ENCODE measurements at places on chromosomes 2 and 18. TPM values are rescaled to one million over a fixed set of nuclear protein-coding genes. Genes with fewer than 3 reads are reported as not detected.

DNA sequence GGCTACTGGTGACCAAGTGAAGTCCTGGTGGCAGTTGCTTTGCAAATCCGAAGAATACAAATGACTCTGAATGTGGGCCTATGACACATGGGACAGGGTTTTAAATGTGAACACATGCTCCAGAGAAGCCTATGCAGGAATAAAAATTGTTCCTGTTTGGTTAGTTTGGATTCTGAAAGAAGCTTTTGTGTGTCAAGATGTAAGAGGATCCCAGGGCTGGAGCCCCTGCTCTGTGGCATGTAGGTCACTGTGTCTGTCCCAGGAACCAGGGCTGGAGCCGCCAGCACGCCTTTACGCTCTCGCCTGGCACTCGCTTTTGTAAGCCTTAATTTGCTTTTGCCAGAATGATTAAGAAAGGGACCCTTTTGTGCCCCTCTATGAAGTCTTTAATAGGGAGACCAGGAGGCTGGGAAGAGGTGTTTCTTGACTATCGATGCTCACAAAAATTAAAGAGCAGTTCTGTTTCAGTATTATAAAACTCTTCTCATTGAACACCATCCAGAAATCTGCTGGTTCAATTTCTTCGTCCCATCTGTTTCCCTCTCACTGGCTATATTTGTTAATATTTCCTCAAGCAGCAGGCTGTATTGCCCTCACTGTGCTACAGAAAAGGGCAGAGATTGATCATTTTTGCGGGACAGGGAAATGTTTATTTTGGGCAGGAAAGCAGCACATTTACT, 532.7 kb upstream of the POU3F3 start:
- no peak for DNase-seq

DNA sequence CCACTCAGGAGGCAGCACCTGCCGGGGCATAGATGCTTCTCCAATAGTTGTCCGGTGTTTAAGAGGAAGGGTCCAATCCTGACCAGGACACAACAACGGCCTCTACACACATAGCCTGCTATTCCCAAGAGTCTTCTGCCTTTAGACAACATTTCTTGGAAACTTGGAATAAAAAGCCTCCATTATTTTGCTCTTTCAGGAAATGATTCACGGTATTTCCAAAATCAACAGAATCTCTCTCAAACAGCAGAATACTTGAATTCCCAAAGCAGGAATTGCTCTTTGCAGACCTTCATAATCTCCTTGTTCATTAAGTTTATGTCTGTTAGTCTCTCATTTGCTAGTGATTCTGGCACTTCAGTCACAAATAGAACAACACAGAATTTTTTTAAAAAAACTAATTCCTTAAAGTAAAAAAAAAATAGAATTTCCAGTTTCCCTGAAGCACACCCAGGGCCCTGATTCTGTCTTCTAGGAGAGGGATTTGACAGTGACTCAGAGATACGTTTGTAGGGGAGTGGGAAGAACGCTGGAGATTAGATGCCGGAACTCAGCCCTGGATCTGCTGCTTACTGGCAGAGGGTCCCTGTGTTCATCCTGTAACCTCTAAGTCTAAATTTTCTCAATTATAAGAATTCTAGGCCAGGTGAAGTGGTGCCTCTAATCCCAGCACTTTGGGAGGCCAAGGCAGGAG, 74.7 kb downstream of the NAB1 start:
- no peak for DNase-seq

DNA sequence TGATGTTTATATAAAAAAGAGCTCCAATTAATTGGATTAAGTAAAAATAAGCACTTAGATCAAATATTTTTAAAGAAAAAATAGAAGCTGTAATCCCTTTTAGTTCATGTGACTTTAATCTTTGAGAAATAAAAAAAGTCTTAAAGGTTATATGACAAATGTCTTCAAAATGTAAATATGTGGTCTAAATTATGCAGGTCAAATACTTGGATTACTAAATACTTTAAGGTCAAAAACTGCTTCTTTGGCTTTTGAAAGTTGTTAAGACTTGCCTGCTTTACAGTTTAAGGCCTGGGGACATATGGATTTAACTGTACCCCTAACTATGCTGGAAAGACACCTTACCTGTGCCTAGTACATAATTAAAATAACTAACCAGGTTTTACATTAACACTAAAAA, 15.5 kb upstream of the PDK1 start:
- no peak for DNase-seq

DNA sequence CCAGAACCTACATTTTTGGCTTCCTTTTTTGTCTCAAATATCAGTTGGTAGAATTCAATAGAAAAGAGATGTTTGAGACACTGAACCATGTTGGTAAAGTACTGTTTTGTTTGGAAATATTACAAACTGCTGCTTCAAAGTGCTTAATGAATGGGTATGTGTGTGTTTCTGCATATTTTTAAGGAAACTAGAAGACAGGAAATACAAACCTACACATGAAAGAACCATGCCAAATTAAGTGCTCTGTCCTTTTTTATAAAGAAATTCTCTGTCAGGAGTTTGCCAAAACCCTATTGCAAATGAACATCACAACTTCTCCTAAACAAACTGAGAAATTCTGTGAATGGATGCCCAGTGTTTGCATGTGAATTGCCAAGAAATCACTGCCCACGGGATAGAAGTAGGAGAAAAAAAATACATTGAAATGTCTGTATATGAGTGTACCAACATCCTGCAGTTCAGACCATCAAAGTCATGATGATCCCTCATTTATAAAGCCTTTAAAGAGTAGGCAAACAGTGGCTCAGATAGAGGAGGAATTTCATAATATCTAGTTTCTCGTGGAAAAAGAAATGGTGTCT, 69.6 kb upstream of the RND3 start:
- DNase-seq: no peak

GRCh38 chr18:9437021-9437437, 38.3 kb upstream of the RALBP1 start:
- no peak for DNase-seq

DNA sequence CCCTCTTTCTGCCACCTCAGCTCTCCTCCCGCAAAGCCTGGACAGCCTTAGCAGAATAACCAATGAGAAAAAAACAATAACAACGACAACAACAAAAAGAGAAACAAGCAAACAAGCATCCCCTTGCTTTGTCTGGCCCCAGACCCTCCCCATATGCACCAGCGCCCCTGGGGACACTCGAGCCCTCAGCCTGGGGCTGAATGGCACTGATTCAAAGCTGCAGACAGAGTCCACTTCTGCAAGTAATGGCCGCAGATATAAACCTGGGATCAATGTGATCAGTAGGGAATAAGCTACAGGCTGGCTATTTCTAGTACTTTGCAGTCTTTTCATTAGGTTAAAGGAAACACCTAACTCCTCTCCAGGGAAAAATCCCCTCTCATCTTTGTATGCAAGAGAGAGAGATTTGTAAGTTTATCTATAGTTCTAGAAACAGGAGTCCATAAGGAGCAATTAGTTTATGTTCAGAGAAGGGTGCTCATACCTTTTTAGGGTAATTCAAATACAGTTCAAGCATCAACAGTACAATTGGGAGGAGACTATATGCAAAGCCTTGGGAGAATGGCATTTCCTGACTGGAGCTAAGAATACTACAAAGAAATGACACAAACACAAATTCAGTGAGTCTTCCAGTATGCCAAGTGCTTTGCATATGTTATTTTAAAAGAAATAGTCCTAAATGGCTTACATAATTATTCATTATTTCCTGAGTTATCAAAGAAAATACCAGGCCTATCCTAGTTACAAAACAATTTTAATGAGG, 122.3 kb upstream of the DDX18 start:
- no peak for DNase-seq

DNA sequence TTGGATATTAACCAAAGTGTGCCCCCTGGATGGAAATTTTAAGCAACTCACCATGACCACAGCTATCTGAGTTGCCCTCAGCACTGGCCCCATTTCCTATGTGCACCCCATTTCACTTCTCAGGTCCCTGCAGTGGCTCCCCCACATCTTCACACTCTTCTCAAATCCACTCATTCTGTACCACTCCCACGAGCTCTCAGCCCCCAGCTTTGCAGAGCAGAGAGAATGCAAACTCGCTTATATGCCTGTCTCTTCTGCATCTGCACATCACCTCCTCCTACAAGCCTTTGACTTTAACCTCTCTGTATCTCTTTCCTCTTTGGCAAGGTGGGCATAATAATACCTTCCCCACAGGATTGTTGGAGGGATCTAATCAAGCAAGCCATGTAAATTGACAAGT, 46.2 kb downstream of the DPYSL5 start:
- DNase-seq: no peak

GRCh38 chr2:174577967-174578589, 19.5 kb downstream of the WIPF1 start:
- DNase-seq: peak; percentile 69

GRCh38 chr2:226690461-226691024, 109.1 kb downstream of the IRS1 start:
- DNase-seq: no peak

Gene LIPG
- not detected for polyA plus RNA-seq

Gene POTEJ
- not detected for polyA plus RNA-seq

Measured in CD14-positive monocyte (primary cell).